ENCODE measurements at places on chromosomes 6 and 20.

GRCh38 chr6:109693111-109693510 is 2.0 kb downstream of the FIG4 start:
- DNase-seq, result no peak

DNA sequence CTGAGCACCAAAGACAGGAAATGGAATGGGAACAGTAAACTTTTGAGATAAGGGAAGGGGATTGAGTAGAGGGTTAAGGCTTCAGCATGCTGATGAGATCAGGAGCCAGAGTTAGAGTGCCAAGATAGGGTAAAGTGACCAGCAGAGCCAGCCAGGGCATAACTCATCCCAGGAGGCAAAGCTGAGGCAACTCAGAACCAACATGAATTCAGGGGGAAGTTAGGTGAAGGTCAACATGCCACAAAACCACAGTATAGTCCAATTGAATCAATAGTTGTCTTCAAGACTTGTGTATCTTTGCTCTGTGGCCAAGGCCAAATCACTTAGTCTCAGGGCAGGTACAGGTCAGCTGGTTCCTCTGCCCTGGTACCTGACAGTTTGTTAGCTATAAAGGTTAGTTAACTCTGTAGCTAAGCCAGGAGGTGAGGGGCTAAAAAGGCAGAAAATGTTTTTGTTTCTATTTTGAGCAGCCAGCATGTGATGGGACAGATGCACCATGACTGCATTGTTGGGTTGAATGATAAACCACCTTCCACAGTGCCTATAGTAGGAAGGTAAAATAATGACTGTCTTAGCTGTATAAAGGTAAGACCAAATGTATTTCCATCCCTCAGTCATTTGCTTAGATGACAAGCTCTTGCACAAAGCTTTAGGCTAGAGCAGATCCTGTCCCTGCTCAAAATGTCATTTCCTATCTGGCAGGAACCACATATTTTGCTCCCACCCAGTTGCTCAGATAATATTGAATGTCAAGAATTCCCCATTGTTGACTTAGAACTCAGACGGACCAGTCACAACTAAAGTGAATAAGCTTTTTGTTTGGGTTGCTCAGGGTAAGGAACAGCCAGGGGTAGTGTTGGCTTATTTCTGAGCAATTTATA is 15.8 kb downstream of the RNF8 start:
- DNase-seq, result no peak

DNA sequence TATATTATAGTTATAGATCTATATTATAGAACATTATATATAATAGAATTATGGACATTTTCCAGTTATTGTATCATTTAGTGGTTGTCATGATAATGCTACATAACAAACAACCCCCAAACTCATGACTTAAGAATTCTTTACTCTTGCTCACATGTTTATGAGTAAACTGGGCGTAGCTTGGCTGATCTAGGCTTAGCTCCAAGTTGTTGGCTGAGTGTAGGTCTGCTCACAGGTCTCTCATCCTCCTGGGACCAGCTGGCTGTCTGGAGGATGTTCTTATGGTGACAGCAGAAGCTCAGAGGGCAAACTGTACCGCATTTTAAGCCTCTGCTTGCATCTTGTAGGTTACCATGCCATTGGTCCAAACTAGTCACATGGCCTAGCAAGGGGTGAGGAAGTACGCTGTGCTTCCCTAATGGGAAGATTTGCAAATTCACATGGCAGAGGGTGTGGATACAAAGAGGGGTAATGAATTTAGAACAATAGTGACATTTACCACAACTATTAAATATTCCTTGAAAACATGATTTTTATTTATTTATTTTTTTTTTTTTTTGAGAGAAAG is 34.2 kb downstream of the ARHGAP40 start:
- DNase-seq, result no peak

- DNase-seq, result no peak
Observed at GRCh38 chr6:22412994-22413393, 116.2 kb upstream of the PRL start.

- no peak for DNase-seq
Observed at GRCh38 chr6:44265722-44266233, 427 bp upstream of the NFKBIE start.

- no peak for DNase-seq
Observed at GRCh38 chr6:4773181-4773580, 3.0 kb upstream of the CDYL start.

DNA sequence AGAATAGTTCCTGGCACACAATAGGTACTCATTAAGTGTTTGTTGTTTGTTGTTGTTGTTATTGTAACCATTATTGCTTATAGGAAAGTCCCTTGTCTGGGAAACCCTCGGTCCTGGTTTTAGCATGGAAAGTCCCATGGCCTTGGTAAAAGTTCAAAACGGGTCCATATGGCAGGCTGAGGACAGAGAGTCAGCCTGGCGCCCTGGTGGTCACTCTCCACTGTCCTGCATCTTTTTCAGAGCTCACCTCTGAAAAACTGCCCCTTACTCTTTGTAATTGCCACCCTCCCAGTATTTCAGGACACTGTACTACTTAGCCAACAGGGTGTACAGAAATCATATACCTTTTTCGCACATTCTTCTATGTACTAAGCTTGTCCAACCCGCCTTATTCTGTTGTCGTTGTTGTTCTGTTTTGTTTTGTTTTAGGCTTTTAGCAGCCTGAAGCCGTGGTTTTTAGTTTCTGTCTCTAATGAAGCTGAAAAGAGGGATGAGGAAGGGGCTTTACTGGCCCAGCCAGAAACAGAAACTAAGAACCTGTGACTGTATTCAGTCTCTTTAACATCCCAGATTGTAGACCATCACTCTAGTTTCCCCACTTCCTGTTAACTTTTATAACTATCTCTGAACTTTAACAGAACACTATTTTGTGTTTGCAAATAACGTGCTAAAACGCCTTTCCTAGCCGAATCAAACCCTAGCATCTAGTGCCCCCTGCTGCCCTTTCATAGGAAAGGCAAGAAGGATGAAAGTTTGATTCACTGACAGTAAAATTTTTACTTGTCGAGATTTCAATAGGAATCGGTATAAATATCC is 7.6 kb upstream of the TMEM14A start:
- DNase-seq, result peak; percentile 80
